Keratinocyte (primary cell): ENCODE measurements at places on chromosomes 13 and 19. TPM values are rescaled to one million over a fixed set of nuclear protein-coding genes. Genes with fewer than 3 reads are reported as not detected.

Gene RFX1
- polyA plus RNA-seq, result 0.45 to 0.97 TPM (median 0.48 TPM) in 3 replicates

Gene SLC25A41
- polyA plus RNA-seq, result 0.09 TPM in 1 of 3 replicates, not detected in the others

Gene TBC1D4
- polyA plus RNA-seq, result 14.2 to 18.7 TPM (median 16.6 TPM) in 3 replicates

Gene KRTDAP
- 53.5 to 188 TPM (median 85.4 TPM) in 3 replicates for polyA plus RNA-seq

Gene PNMA8A
- 0.16 to 0.28 TPM (median 0.24 TPM) in 3 replicates for polyA plus RNA-seq

Gene SGTA
- polyA plus RNA-seq, result 34.2 to 70.8 TPM (median 36.1 TPM) in 3 replicates
